ENCODE measurements at places on chromosomes 12 and 14. TPM values are rescaled to one million over a fixed set of nuclear protein-coding genes. Genes with fewer than 3 reads are reported as not detected.

DNA sequence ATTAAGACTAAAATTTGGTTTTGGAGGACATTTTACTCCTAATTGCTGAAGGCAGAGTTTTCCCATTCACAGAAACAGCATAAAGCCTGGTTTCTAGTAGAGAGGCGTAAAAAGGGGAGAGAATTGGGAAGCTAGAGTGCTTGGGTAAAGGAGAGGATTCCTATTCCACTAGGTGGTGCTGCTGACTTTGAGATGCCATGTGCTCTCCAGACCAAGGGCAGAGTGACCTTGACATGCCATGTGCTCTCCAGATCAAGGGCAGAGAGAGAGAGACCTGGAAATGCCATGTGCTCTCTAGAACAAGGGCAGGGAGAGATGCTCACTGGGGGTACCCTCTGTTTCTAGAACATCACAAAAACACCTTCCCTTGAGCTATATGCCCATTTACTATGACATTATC, 176.2 kb upstream of the PDZRN4 start:
- DNase-seq, result no peak

GRCh38 chr12:39807043-39807442, 187.4 kb upstream of the ABCD2 start:
- DNase-seq, result no peak

DNA sequence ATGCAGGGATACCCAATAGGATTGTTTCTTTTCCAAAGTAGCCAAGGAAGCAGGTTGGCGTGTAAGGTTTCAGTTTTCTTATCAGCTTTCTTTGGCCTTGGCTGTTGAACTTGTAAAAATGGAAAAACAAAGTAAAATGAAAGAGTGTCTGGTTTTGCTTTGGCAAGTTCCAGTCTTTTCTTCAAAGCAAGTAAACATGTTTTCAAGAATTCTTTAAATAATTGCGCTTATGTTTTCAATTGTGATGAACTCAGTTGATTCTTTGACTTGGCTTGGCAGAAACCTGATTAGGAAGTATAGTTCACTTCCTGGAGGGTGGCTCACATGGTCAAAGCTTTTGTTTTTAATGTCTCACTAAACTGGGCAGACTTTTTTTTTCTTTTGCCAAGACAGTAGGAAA, 112.2 kb upstream of the USP44 start:
- DNase-seq, result no peak

- no peak for DNase-seq
Observed at GRCh38 chr12:114826244-114826643, 142.3 kb upstream of the TBX3 start.

GRCh38 chr12:72369423-72369959, 97.3 kb downstream of the TRHDE start:
- DNase-seq, result no peak

DNA sequence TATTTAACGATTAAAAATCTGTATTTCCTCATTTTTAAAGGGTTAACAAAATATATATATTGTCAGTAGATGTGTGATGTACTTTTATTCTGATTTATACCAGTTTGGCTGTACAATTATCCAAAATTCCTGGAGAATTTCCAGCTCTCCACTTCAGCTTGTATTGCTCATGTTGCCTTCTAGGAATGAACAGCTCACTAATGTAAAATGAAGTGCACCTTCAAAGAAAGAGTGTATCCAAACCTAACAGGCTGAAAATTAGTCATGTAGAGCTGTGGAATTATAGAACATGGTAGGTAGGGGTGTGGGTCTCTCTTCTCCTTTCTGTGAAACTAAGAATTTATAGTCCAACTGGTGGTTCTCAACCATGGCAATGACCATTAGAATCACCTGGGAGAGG, 362.0 kb downstream of the ETNK1 start:
- no peak for DNase-seq

The SLC6A15 gene
- total RNA-seq, result 38.1 TPM

The PAX9 gene
- not detected for total RNA-seq

The CLEC1B gene
- total RNA-seq, result not detected

The PAN2 gene
- 36.7 TPM for total RNA-seq

The ACOT6 gene
- total RNA-seq, result not detected

The OTUB2 gene
- 4.1 TPM for total RNA-seq

The KLRD1 gene
- total RNA-seq, result not detected
